Uterus (tissue), 4 donors: ENCODE measurements at places on chromosomes 11 and 22. TPM values are rescaled to one million over a fixed set of nuclear protein-coding genes. Genes with fewer than 3 reads are reported as not detected.

Gene MPPED2
- 19.5 TPM for total RNA-seq

DNA sequence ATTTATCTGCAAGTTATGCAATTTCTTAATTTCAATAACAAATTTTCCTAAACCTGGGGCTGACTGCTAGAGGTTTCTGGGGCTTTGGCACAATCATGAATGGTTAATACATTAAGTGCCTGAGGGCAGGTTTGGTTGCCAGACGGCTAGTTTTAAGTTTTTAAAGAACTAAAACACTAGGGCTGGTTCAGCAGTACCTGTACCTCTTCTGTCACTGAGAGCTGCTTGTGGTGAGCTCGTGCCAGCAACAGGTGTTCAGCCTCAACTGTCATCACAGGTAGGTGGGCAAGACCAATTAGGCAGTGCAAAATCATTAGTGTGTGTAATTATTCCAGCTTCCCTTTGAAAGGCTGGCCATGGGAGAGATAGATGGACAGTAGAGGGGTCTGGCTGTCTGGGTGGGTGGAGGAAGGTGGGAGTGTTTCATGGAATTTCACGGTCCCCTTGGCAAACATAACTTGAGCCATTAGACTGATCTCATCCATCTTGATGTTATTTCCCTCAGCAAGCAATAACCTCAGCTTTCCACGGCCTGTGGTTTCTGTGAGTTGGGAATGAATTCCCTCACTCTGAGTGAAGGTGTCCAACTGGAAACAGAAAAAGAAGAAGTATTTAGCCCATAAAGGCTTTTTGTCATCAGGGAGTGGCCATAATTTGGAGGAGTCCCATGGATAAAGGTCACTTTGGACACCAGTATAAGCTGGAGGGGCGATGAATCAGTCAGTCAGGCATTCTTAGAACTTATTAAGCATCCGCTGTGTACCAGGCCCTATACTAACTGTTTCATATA is 114.8 kb downstream of the SNX19 start:
- H3K36me3 ChIP-seq = no peaks in the 10 kb centered on the region
- no peak overlapping the region for H3K4me3 ChIP-seq
- DNase-seq = no peak
- H3K27me3 ChIP-seq = no peaks in the 10 kb centered on the region

Gene OR6T1
- not detected for total RNA-seq

- no peak overlapping the region for H3K4me3 ChIP-seq
- peaks cover 7% of the 10 kb centered on the region for H3K4me1 ChIP-seq
- H3K36me3 ChIP-seq = no peaks in the 10 kb centered on the region
- H3K27ac ChIP-seq = peak overlapping the region; percentile 61
Observed at GRCh38 chr11:119432484-119433357, 9.7 kb upstream of the THY1 start.

DNA sequence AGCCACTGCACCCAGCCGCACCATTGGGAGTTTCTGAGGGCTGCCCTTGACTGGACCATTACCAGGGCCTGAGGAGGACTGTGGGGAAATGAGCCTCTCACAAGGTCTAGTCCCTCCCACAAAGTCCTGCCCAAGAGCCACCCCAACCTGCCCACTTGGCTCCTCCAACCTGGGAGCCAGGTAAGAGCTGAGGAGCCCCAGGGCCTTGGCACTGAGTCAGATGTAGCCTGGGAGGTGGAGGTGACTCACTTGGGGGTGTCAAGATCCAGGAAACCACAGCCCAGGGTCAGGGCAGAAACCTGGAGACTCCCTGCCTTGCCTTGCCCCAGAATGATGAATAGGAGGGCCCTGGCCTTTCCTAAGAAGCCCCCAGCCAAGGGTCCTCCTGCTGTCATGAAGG is 25.8 kb upstream of the P2RY2 start:
- H3K4me1 ChIP-seq = no peaks in the 10 kb centered on the region
- H3K27ac ChIP-seq = no peak overlapping the region
- no peak overlapping the region for H3K4me3 ChIP-seq
- H3K27me3 ChIP-seq = no peaks in the 10 kb centered on the region
- H3K36me3 ChIP-seq = no peaks in the 10 kb centered on the region
- DNase-seq = no peak

- H3K36me3 ChIP-seq = no peaks in the 10 kb centered on the region
- DNase-seq = no peak
- H3K4me3 ChIP-seq = no peak overlapping the region
Observed at GRCh38 chr22:27851974-27852746, 50.6 kb upstream of the MN1 start.

DNA sequence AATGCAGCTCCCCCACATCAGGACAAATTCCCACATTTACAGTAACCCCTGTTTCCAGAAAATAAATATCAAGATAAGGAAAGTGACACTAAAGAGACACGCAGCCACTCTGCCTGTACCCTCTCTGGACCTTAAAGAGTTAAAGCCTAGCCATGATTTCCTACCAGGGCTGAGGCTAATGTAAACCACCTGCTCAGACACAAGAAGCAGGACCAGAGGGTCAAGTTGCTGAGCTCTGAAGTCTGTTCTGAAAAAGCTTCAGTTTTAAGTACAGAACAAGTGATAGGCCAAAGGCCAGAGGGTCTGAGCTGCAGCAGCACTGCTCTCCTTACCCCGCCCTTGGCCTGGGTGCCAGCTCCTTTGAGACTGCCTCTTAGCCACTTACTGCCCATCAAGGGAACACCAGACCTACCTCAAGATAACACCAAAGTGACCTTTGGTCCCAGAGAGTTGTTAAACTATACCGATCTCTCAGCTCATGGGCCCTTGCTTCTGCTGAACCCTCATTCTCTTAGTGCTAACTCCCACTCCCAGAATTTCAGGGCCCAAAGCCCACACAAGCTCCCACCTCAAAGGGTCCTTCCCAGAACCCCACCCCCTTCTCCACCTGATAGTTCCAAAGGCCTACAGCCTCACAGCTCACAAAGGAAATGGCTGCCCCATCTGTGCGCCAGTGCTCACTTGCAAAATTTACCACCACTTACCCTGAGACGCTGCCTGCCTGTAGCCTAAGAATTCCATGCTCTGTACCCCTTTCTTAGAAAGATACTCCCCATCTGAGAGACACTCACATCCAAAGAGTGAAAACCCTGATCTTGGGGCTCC is 40.5 kb downstream of the IL18BP start:
- peak overlapping the region; percentile 79 for H3K4me3 ChIP-seq
- no peaks in the 10 kb centered on the region for H3K27me3 ChIP-seq
- H3K36me3 ChIP-seq = no peaks in the 10 kb centered on the region
- H3K4me1 ChIP-seq = peaks cover 4% of the 10 kb centered on the region
- peak overlapping the region; percentile 96 for H3K27ac ChIP-seq

Gene RBMXL2
- total RNA-seq = not detected

Gene GTF2H1
- 103 TPM for total RNA-seq

Gene MMP27
- total RNA-seq = not detected

- H3K4me3 ChIP-seq = no peak overlapping the region
- no peak for DNase-seq
- H3K27ac ChIP-seq = no peak overlapping the region
- H3K36me3 ChIP-seq = no peaks in the 10 kb centered on the region
- no peaks in the 10 kb centered on the region for H3K4me1 ChIP-seq
Observed at GRCh38 chr11:69431893-69432738, 49.3 kb upstream of the LINC01488 start.

DNA sequence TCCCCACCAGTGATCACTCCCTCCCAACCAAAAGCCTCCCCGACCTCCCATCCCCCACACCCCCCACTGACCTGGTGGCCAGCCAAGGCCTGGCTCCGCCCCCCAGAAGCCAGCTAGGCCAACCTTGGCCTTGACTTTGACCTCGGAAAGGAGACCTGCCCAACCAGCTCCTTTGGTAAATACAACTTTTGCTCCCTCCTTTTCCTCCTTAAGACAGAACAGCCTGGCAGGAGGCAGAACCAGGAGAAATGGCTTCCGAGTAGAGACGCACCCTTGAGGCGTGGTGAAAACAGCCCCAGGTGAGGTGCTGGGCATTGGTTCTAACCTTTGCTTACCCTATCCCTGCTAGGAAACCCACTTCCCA is 27.0 kb downstream of the PLEKHA7 start:
- no peaks in the 10 kb centered on the region for H3K36me3 ChIP-seq
- peak overlapping the region; percentile 29 for H3K27ac ChIP-seq
- no peaks in the 10 kb centered on the region for H3K4me1 ChIP-seq
- no peak overlapping the region for H3K4me3 ChIP-seq

DNA sequence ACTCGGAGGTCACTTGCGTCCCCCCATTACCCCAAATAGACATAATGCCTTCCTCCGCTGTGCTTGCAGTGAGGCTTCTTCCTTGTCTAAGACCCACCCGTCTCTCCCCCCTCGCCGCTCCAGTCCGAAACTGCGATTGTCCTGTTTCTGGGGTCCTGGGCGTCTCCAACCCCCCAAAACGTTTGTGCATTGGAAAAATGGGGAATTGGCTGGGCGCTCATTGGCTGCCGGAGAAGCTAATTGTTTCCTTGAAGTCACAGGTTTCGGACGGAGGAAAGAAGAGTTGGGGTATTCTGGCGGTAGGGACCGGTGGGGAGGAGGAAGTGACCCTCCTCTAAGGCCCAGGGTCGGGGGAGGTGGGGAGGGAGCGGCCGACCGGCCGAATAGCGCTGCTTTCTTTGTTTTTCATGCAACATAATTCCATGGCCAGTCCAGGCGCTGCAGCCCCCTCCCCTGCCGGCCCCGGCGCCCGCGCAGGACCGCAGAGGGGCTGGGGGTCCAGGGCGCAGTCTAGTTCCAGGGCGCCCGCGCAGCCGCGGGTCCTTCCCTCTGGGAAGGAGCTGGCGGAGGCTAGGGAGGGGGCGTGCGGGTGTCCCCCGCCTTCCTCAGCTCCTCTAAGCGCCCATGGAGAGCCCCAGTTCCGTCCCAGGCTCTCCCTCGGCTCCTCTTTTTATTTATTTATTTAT is 12.7 kb upstream of the CPT1A start:
- peak overlapping the region; percentile 38 for H3K4me3 ChIP-seq
- no peaks in the 10 kb centered on the region for H3K36me3 ChIP-seq
- DNase-seq = no peak
- H3K27ac ChIP-seq = no peak overlapping the region
- no peaks in the 10 kb centered on the region for H3K27me3 ChIP-seq

GRCh38 chr11:12206529-12206928 is 96.1 kb downstream of the MICAL2 start:
- peaks cover 7% of the 10 kb centered on the region for H3K4me1 ChIP-seq
- no peak overlapping the region for H3K4me3 ChIP-seq
- H3K27me3 ChIP-seq = no peaks in the 10 kb centered on the region
- DNase-seq = no peak
- no peak overlapping the region for H3K27ac ChIP-seq
- H3K36me3 ChIP-seq = no peaks in the 10 kb centered on the region
